ENCODE measurements at places on chromosomes 16 and 17.

- no peak for DNase-seq
These were observed 56.1 kb downstream of the CRISPLD2 start for GRCh38 chr16:84875846-84876245.

GRCh38 chr16:12062343-12063003 is 85.9 kb downstream of the SNX29 start:
- DNase-seq = no peak

DNA sequence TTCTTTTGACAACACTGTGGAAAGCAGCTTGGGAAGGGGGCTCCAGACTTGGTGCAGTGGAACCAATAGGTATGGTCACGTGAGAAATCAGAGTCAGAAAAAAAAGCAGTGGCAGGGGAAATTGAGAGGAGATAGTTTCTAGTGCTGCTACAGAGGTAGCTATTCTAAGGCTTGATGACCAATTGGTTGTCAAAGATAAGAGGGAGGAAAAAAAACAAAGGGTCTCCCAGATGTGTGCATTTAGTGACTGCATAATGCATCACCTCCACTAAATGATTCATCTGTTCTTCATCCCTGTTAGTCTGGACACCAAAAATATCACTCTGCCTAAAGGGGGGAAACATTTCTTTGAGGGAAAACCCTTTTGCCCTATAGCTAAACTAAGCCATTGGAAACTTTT is 56.5 kb downstream of the PIGL start:
- no peak for DNase-seq

DNA sequence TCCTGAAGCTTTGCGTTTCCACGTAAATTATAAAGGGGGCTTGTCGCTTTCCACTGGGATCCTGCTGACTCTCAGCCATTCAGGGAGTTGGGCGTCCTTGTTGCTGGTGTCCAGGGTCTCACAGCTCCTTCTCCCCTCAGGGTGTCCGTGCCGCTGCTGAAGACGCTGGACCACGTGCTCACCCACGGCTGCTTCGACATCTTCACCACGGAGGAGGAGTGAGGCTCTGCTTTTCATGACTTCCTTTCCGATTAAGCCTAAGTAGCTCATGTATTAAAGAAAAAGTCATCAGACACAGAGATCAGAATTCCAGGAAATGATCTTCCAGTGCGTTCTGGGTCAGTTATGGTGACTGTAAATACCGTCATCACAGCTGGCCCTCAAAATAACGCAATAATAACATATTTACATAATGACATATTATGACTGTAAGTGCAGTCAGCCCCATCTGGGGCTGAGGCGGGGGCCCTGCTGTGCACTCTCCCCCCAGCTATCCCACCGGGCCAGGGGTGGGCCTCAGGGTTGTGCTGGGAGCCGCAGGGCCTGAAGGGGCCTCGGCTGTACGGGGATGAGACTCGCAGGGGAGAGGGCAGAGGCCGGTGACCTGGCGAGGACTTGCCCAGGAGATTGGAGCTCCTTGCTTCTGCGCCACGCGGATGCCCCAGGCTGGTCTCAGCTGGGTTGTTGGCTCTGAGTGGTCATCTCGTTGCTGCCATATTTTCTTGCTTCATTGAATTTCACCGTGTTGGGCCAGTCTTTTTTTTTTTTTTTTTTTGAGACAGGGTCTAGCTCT is 92.9 kb upstream of the ZNF750 start:
- no peak for DNase-seq

DNA sequence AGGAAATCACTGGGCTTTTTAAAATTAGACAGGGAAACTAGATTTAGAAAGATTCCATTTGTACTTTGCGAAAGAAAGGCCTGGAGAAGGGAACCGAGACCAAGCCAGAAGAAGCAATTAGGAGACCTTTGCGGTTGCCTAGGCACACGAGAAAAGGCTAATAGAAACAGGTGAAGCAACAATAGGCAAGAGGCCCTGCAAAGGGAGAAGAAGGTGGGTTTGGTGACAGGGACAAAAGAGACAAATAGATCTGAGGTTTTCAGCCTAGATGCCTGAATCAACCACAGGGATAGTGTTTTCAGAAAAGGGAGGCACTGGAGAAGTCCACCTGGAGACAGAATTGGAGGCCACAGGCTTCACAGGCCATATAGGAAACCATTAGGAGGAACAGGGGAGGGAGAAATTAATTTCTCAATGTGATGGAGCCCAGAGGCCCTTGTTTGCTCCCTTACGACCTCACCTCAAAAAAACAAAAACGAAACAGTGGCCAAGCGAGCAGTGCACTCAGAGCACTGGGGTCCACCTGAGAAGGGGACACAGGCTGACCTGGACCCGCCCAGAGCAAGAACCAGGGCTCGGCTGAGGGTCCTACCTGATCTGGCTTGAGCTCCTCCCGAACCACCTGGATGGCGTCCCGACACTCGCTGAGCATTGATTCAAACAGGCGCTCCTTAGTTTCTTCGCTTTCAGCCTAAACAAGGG is 22.3 kb downstream of the SRP68 start:
- no peak for DNase-seq

GRCh38 chr17:16215273-16215964 is at the start of gene NCOR1:
Gene NCOR1, minus strand, starts transcription at chr17:16215534. Its CDS starts 20,965 bp downstream, at chr17:16194569.
- peak; percentile 90 for DNase-seq

DNA sequence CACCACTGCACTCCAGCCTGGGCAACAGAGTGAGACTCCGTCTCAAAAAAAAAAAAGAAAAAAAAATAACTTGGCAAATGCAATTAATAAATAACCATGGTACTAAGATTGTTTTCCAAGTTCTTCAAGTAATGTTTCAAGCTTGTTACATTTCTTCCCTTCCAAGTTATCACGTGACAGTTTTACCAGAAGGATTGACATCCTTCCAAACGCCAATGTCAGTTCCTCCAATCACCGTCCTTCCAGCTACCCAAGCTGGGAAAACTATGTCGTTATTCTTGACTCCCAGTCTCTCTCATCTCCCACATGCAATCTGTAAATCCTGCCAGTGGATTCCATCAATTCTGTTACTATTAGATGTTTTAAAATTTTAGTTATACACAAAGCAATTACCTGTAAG is 3.9 kb upstream of the PHAF1 start:
- peak; percentile 65 for DNase-seq

GRCh38 chr17:77317091-77317750 is 176.5 kb downstream of the SEC14L1 start:
- no peak for DNase-seq

DNA sequence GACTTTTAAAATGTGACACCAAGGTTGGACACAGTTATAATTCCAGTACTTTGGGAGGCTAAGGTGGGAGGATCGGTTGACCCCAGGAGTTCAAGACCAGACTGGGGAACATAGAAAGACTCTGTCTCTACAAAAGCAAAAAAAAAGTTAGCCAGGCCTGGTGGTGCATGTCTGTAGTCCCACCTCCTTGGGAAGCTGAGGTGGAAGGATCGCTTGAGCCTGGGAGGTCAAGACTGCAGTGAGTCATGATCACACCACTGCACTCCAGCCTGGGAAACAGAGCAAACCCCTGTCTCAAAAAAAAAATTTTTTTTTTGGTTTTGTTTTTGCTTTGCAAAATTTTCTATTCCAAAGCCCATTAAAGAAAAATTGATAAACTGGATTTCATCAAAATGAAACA is 281.4 kb downstream of the BCAS3 start:
- DNase-seq = no peak

Measured in Ammon's horn (tissue), 1 donor.